Pancreas (tissue), 10 donors: ENCODE measurements at places on chromosomes 16 and 17.

DNA sequence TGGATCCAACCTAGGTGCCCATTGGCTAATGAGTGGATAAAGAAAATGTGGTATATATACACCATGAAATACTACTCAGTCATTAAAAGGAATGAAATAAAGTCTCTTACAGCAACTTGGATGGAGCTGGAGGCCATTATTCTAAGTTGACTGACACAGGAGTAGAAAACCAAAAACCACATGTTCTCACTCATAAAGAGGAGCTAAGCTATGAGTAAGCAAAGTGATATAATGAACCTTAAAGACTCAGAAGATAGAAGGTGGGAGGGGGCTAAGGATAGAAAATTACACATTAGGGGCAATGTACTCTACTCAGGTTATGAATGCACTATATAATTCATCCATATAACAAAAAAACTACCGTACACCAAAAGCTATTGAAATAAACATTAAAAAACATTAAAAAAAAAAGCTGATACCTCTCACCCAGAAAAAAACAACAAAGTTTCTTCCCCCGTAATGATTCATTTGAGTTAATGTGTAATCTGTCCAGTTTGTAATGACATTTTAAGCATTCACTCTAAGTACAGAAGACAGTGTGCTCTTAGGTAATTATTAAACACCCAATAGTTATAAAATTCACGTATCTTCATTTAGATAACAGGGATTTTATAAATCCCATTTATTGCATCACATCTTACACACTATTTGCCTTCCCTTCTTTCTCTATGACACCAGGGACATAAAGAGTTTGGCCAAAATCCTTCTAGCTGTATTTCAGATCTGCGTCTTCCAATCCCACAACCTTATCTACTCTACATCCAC is 941.5 kb downstream of the CDH11 start:
- no peak for DNase-seq

DNA sequence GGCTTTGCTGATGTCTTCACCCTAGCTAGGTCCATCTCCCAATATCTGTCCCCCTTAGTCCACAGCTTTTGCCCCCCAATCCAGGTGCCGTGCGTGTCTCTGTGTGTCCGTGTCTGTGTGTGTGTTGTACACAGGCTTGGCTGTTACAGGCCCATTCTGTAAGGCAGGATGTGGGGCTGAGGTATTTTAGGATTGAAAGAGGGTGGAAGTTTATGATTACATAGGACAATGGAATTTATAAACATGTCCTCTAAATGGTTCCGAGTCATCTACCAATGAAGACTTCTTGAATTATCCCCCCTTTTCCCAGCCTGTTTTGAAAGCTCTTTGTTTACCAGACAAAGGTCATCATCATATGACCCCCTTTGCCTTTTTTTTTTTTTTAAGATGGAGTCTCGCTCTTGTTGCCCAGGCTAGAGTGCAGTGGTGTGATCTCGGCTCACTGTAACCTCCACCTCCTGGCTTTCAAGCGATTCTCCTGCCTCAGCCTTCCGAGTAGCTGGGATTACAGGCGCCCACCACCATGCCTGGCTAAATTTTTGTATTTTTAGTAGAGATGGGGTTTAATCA is 21.9 kb downstream of the ACE start:
- DNase-seq, result no peak

- DNase-seq, result no peak
Observed at GRCh38 chr16:8764525-8765250, 32.8 kb downstream of the TMEM186 start.

GRCh38 chr16:85750146-85750826 is 610 bp downstream of the C16orf74 start:
- no peak for DNase-seq

DNA sequence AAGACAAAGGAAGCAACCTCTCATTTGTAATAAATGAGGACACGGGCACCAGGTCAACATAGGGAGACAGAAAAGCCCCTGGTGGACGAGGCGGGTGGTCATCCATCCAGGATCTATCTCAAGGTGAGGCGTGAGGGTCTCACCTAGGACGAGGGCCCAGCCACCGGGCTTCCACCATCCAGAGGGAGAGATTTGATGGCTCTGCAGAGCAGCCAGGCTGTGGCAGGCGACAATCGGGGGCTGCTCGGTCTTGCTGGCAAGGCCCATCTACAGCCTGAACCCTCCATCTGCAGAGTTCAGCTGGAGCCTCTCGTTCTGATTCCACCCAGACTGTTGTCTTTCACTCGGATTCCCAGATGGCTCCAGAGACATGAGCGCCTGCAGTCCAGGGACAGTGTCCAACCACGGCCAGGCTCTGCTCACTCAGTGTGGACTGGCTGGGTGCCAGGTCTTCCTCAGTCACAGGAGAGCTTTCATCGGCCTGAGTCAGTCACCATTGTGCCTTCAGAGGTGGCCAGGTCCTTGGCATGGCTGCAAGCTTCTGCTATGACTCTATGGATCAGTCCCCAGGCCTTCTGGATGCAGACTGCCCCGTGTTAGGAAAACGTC is 5.9 kb downstream of the LITAFD start:
- no peak for DNase-seq

- DNase-seq, result no peak
Observed at GRCh38 chr16:89039756-89040155, 53.9 kb upstream of the ACSF3 start.
